ENCODE measurements at places on chromosomes 2 and 18.

DNA sequence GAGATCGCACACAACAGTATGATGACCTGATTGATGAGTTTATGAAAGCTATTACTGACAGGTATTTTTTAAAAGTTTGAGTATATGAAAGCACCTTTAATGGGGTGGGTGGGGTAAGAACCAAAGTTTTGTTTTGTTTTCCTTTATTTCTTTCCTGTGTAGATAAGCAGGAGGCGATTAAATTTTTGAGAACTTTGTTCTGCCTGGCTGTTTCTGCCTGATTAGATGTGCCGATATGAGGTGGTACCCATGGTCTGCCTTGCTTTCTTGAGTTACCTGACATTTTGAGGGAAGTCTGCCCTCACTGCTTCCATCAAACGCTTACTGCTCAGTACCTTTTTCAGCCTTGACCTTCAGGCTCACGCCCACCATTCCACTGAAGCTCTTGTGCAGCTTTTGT is 39.2 kb downstream of the ME2 start:
- DNase-seq: no peak

DNA sequence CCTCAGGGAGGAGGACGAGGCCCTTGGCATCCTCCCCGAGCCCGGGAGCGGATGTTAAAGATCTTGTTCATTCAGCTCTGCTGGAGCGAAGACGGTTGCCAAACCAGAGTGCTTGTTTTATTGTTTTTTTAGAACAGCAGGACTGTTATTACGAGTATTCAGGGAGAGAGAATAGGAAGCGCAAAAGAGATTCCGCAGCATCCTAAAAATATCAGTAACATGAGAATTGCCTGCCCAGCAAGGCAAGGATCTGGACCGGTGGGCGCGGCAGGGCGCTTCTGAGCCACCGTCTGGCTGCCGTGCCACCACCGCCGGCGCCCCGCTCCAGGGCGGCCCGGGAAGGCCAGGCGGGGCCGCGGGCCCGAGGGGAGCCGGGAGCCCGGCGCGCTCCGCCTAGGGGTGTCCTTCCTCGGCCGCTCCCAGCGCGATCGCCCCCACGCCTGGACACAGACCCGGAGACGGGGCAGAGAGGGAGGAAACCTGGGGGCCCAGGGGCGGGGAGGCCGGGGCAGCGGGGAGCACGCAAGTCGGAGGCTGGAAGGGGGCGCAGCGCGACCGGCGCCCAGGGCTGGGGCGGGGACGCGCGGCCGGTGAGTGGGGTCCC is 843 bp downstream of the CYS1 start:
- DNase-seq: no peak

DNA sequence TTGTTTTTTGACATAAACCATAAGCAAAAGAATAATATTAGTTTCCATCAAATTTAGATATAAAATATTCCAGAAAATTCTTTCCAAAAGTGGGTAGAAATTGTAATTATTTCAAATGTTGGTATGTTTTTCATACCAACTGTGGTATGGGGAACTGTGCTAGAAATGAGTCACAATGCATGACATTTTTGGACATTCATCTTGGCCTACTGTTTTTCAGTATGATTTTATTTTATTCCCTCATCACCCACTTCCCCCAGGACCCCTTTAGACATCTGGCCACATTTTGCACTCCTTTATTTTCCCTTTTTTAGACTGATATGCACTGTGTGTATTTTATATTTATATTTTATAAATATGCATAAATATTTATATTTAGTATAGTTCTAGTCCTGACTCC is 97.1 kb downstream of the DPP4 start:
- no peak for DNase-seq

GRCh38 chr2:153476816-153477635 is 1.5 kb downstream of the RPRM start:
- no peak for DNase-seq

DNA sequence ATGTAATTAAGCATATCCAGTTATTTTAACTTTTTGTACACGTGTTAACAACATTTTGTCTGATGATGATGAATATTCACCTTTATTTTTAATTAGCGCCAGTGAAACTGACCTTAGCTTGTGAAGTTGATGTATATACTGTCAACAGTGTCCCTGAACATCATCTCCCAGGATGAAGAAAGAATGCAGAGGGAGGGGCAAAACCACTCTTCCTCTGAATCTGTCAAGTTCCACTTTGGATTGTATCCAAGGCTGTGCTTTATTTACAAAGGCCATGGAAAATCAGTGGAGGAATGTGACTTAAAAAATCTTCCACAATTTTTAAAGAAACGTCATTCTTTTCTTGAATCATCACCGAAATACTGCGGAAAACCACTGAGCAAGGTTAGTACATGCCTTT is 4.5 kb upstream of the RMDN2 start:
- DNase-seq: no peak

DNA sequence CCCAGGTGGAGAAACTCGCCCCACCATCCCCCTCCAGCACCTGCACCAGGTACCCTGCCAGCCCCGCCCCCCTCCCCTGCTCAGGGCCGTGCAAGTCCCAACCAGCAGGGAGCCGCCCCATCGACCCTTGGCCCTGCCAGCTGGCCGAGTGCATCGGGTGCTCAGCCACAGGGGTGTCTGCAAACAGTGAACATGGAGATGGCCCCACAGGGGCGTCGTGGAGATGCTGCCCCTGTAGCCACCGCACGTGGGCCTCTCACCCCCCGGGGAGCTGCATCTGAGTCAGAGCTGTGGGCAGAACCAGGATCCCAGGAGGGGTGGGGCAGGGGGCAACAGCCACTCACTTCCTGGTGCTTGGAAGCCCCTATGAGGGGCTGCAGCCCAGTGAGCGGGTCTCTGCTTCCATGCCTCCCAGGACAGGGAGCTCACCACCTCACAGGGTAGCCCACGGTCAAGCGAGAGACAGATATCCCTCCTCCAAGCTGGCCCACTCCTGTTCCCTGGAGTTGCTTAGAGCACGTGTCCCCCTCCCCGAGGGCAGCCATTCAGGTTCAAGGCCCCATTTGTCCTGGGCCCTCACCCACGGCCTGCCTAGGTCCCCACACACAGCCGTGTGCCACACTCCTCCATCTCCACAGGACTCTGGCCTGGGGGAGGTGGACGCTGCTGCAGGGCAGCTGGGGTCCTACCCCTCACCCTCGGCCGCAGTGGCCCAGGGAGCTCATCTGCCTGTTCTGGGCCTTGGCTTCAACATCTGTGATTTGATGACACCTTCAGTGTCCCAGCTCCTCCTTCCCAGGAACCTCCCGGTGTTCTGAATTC is 1.1 kb upstream of the MAB21L4 start:
- DNase-seq: no peak

DNA sequence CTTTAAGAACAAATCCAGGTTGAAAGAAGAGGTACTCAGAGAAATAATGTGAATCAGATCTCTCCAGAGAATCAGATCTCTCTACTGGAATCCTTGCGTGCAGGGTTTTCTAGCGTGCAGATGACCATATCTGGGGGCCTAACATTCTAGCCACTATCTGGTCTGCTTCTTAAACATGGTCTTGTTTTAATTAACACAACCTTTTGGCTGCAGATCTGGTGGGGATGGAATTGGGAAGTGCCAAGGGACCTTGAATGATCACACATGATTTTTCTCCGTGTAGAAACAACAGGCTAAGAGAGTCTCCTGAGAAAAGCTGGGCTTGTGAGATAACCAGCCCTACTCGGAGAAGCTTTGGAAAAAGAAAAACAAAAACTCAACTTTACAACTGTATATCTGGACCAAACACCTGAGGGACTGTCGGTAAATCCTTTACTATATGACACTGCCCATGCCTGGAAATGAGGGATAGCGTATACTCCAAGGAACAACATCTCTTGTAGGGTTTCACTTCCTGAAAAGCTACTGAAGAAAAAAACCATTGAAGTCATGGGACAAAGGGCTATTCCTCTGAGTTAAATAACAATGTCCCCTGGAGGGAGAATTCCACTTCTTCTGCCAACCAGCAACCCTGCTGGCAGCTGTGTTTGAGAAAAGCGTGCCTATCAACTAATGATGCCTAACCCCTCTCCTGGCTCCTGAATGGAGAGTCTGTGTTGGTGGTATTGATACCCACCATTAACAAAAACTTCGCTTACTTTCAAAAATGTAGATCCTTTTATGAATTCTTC is 171.0 kb upstream of the REV1 start:
- no peak for DNase-seq

DNA sequence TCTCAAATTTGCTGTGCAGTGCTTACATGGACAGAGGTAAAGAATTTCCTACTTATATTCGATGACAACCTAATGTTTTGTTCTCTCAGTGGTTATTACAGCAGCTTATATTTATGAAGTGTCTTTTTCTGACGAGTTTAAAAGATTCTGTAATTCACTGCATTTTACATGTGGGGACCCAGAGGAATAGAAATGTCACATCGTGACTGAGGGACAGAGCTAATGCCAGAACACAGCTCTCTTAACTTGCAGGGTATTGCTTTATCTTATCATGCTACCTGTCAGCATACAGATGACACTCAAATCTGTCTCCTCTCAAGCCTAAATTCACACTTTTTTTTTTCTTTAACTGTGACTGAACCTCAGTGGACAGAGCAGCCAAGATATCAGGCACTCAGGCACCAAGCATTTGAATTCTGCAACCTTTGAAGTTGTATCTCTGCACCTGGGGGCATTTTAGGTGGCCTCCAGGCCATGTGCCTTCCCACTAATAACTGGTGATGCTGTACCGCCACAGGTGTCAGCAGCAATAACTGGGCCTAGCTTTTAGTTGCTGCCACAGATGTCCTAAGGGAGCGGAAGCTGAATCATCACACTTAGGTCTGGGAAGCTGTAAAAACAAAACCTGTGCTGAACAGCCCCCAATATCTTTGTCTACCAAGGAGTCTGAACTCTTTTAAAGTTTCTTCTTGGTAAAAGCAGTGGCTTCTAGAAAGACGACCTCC is 315.8 kb upstream of the NRP2 start:
- DNase-seq: no peak

DNA sequence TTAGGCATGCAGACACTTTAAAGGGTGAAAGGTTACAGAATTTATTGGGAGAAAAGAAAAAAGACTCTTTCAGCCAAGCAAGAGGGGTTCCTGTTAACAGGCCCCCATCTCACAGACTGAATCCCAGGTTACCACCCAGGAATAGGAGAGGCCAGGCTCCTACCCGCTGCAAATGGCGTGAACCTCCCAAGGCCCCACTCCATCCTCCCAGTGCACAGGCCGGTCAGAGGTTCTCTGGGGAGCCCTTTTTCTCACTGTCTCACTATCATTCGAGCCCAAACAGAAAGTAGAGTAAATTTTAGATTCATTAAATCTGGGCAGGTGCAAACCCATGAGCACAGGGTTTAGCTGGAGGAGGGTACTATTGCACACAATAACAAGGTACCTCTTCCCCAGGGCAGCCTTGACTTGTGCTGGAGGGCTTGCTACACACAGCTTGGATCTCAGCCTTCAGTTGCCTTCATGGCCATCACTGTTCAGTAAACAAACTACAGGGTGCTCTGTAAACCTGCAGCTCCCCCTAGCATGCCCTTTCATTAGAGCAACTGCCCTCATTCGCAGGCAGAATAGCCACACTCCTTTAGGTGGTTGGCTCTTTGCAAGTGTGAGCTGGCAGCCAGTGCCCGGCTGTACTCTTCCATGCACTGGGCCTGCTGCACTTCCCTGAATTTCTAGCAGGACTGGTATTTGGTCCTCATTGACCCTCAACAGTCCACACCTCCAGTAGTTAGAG is 7.3 kb upstream of the PLEK start:
- DNase-seq: no peak

DNA sequence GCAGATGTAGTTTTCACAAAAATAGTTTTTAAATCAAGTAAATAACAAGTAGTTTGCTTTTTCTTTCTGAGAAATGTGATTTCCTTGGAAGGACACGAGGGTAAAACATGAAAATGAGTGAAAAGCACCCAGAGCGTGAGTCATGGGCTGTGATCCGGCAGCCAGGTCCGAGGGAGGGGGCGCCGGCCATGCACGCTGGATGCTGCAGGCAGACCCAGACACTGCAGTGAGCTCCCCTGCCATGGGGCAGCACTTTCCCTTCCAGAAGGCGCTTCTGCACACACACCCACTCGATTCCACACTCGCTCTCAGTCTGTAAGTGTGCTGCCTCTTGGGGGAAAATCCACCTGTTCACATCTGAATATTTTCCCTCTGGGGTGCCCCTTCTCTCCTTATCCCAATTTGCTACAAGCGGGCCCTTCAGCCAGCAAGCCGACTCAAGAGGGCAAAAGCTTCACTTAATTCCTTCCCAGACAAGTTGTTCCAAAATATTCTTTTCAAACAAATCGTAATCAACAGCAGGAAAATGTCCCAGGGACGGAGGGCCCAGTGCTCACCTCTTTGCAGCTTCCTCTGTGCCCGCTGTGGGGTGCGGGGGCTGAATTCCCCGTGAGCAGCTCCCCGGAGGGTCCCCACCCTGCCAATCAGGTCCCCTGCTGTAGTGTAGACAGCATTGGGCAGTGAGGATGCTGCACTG is 87.0 kb upstream of the ID2 start:
- DNase-seq: no peak

- no peak for DNase-seq
Measured at GRCh38 chr2:197919487-197919886, 115.1 kb downstream of the PLCL1 start.

DNA sequence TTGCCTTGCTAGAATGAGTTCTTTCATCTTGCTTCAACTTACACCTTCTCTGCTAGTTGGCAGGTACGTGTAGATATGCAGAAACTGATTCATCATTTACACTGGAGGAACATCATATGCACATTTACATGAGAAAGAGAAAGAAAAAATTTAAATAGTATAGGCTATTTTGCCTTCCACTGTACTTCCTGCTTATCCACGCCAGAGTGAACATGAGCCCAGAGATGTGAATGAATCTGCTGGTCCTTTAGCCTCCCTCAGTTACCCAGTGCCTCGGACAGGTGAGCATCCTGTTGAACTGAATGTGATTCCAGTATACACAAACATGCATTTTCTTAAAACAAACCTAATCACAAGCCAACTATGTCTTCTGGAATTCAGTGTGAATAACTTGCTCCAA is 83.6 kb downstream of the SESTD1 start:
- DNase-seq: no peak

GRCh38 chr2:238499731-238500580 is 73.2 kb downstream of the ASB1 start:
- DNase-seq: no peak

- DNase-seq: no peak
Measured at GRCh38 chr2:234048049-234048448, 2.5 kb upstream of the SPP2 start.

- DNase-seq: no peak
Measured at GRCh38 chr2:234793212-234793785, 158.5 kb upstream of the SH3BP4 start.

GRCh38 chr2:8002765-8003393 is 679.0 kb upstream of the ID2 start:
- DNase-seq: no peak

GRCh38 chr18:23893653-23894052 is 120.9 kb upstream of the TTC39C start:
- no peak for DNase-seq

GRCh38 chr2:20423847-20424246 is 23.0 kb upstream of the RHOB start:
- no peak for DNase-seq

GRCh38 chr18:68742206-68742605 is 27.3 kb upstream of the TMX3 start:
- DNase-seq: no peak

DNA sequence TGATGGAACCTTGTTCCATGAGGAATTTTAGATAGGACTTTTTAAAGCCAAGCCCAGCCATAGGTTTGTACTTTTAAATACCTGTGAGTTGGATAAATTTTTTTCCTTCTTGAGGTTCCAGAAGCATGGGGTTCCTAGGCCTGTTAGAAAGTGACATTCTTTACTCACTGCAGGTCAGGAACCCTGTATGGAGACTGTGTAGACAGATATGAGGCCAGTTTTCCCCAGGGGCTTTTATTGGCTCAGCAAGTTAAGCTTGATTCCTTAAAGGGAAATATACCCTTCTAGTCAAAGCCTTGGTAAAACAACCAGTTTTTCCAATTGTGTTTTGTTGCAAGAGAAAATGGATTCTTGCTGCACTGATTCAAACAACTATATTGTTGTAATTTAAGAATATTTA is 38.4 kb upstream of the GMCL1 start:
- DNase-seq: no peak

Data from esophagus squamous epithelium (tissue), 5 donors.